ENCODE measurements at places on chromosomes 1 and 21. TPM values are rescaled to one million over a fixed set of nuclear protein-coding genes. Genes with fewer than 3 reads are reported as not detected.
A peak's percentile ranks its signal among the peaks of the same experiment; 100 is the strongest.

HSD3B2 gene
- not detected for total RNA-seq

PLPP3 gene
- total RNA-seq, result not detected

AADACL3 gene
- total RNA-seq, result not detected

OR2L5 gene
- not detected for total RNA-seq

C8B gene
- not detected for total RNA-seq

DENND2C gene
- total RNA-seq, result 0.90 TPM

MPZ gene
- 5.8 TPM for total RNA-seq

PEX14 gene
- total RNA-seq, result 17.6 TPM

OR10T2 gene
- total RNA-seq, result not detected

LCE1E gene
- not detected for total RNA-seq

ALG6 gene
- 18.8 TPM for total RNA-seq

RBM15 gene
- total RNA-seq, result 60.2 TPM

SMIM1 gene
- 2.5 TPM for total RNA-seq

VANGL1 gene
- total RNA-seq, result 4.4 TPM

- peak overlapping the region; percentile 73 for H3K4me3 ChIP-seq
- H3K36me3 ChIP-seq, result no peaks in the 10 kb centered on the region
- peaks cover 43% of the 10 kb centered on the region for H3K27me3 ChIP-seq
- H3K4me1 ChIP-seq, result peaks cover 24% of the 10 kb centered on the region
These were observed 31.6 kb upstream of the NFIA start for GRCh38 chr1:61050541-61051442.

DNA sequence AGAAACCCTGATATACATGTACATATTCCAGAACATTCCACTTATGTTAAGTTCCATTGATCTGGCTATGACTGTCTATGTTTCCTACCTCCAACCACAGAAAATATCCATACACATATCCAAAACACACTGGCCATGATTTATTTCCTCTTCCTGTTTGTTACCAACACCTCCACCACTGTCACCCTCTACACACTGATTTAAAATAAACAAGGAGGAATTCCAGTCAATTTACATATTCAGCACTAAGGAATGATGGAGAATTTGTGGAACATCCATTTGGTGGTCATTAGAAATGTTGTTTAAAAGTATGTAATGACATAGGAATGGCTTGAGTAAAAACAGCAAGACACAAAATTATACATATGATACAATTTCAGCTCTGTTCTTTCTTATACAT is 5.5 kb upstream of the STX6 start:
- no peak overlapping the region for H3K27ac ChIP-seq
- H3K4me1 ChIP-seq, result peaks cover 9% of the 10 kb centered on the region
- H3K27me3 ChIP-seq, result no peaks in the 10 kb centered on the region
- H3K36me3 ChIP-seq, result no peaks in the 10 kb centered on the region
- H3K4me3 ChIP-seq, result no peak overlapping the region
- no peak for DNase-seq

GRCh38 chr1:149978547-149979023 is 31.9 kb downstream of the OTUD7B start:
- no peaks in the 10 kb centered on the region for H3K27me3 ChIP-seq
- H3K4me1 ChIP-seq, result peaks cover 19% of the 10 kb centered on the region
- no peak for DNase-seq
- H3K27ac ChIP-seq, result no peak overlapping the region
- no peak overlapping the region for H3K4me3 ChIP-seq

- no peak for DNase-seq
- H3K4me1 ChIP-seq, result peaks cover 13% of the 10 kb centered on the region
- H3K4me3 ChIP-seq, result no peak overlapping the region
- H3K27ac ChIP-seq, result no peak overlapping the region
These were observed 165.3 kb downstream of the GALNT2 start for GRCh38 chr1:230232371-230232771.

DNA sequence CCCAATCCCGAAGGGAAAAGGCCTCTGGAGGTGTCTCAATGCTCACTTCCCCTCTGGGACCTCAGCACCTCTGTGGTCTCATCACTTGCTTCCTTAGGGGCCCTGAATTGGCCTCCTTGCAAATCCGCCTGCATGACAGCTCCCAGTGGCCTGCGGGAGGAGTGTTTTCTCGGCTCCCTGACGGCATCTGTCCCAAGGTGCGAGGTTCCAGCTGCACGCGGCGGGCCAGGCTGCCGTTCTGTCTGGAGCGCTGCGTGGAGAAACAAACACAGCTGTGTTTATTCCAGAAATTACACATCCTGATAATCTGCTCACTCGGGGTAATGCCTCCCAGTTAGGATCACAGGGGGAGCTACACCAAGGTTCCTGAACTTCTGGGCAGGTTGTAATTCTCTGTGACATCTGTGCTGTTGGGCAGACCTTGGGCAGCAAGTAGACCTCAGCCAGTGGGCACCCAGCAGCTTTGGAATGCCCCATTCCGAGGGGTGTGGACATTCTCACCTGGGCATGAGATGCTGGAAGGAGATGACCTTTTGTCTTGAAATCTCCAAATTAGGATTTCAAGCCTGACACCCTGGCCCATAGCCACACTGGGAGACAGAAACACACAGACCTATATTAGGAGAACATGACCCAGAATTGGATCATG is 18.2 kb downstream of the EPHB2 start:
- H3K36me3 ChIP-seq, result no peaks in the 10 kb centered on the region
- no peak for DNase-seq
- peaks cover 17% of the 10 kb centered on the region for H3K27me3 ChIP-seq
- H3K27ac ChIP-seq, result no peak overlapping the region
- H3K4me1 ChIP-seq, result no peaks in the 10 kb centered on the region

DNA sequence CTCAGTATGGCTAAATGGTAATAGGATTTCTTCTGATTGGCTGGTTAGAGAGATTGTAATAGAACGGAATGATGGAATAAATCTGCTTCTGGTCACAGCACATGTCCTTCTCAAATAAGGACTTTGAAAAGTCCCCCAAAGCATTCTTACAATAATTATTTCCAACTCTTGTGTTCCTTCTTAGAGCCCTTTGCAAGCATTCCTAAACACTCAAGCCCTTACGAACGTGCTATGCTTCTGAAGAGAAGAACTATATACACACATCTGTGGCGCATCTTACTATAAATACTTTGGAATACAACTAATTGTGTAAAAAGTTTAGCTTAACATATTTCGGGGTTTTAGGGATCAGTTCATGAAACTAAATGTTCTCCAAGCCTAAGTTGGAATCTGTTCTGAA is 25.6 kb downstream of the CLIC4 start:
- no peaks in the 10 kb centered on the region for H3K27me3 ChIP-seq
- no peak overlapping the region for H3K27ac ChIP-seq
- no peaks in the 10 kb centered on the region for H3K36me3 ChIP-seq
- no peak overlapping the region for H3K4me3 ChIP-seq
- DNase-seq, result no peak

- H3K4me1 ChIP-seq, result peaks cover 75% of the 10 kb centered on the region
- peaks cover 66% of the 10 kb centered on the region for H3K36me3 ChIP-seq
- H3K4me3 ChIP-seq, result no peak overlapping the region
- H3K27ac ChIP-seq, result peak overlapping the region; percentile 61
These were observed 15.6 kb downstream of the TPM3 start for GRCh38 chr1:154176337-154176736.

GRCh38 chr1:116532671-116533428 is 38.0 kb downstream of the CD58 start:
- H3K36me3 ChIP-seq, result peaks cover 52% of the 10 kb centered on the region
- H3K4me3 ChIP-seq, result no peak overlapping the region
- H3K27me3 ChIP-seq, result no peaks in the 10 kb centered on the region
- no peak overlapping the region for H3K27ac ChIP-seq
- peaks cover 20% of the 10 kb centered on the region for H3K4me1 ChIP-seq
- no peak for DNase-seq

GRCh38 chr21:46527801-46528200 is 69.1 kb downstream of the DIP2A start:
- H3K36me3 ChIP-seq, result peaks cover 12% of the 10 kb centered on the region
- peaks cover 4% of the 10 kb centered on the region for H3K4me1 ChIP-seq
- H3K27me3 ChIP-seq, result no peaks in the 10 kb centered on the region

DNA sequence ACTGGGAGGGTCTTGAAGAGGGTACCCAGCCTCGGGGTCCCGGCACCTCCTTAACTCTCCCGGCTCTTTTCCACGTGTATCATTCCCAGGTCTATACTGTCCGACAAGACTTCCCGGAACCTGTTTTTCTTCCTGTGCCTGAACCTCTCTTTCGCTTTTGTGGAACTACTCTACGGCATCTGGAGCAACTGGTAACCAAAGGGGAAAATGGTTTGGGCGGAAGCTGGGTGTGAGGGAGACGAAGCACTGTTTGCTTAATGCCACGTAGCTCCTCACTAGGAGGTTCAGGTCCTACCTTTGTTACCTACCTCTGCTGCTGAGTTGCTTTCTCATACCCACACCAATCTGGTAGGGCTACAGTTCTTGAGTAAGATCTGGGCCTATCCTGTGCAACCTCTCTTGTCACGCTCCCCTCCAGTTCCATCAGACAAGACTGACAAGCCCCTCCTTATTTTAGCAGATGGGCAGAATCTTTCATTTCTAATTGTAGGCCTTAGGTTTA is 642 bp downstream of the SLC30A7 start:
- H3K36me3 ChIP-seq, result peaks cover 41% of the 10 kb centered on the region
- DNase-seq, result peak; percentile 76
- H3K4me3 ChIP-seq, result peak overlapping the region; percentile 99
- peaks cover 46% of the 10 kb centered on the region for H3K4me1 ChIP-seq
- no peaks in the 10 kb centered on the region for H3K27me3 ChIP-seq

GRCh38 chr1:219689774-219690173 is 76.9 kb upstream of the ZC3H11B start:
- no peak overlapping the region for H3K4me3 ChIP-seq
- no peaks in the 10 kb centered on the region for H3K4me1 ChIP-seq
- no peak overlapping the region for H3K27ac ChIP-seq
- DNase-seq, result no peak

DNA sequence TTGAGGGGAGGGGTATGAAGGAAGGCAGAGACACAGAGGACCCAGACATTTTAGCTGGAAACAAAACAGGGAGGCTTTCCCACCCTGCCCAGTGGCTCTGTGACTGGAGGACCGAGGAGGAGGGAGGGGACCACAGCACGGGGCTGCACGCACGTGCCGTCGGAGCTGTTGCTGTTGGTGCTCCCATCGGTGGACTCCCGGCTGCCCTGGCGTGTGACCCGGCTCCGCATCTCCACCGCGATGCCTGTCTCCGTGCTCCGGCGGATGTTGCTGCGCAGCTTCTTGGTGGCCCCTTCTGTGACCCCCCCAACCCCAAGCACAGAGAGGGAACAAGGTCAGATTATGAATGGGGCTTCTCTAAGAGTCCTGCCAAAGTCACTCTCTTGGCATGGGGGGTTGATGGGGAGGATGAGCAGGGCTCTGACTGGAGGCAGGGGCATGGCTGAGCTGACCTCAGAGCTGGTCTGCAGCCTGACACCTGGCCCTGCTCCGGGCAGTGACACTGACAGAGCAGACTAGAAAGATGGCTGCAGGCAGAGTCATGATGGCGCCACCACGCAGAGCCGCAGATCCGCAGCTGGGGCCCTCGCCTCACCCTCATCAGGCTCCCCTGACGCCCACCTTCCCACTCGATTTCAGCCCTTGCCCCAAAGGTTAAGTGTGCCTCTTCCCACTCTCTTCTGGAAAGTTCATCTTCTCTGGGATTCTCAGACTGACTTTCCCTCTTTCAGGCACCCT is 29.6 kb downstream of the RIMS3 start:
- H3K27me3 ChIP-seq, result no peaks in the 10 kb centered on the region
- no peaks in the 10 kb centered on the region for H3K36me3 ChIP-seq
- peaks cover 12% of the 10 kb centered on the region for H3K4me1 ChIP-seq
- H3K27ac ChIP-seq, result no peak overlapping the region
- DNase-seq, result no peak
- H3K4me3 ChIP-seq, result no peak overlapping the region

Measured in activated CD4-positive, alpha-beta memory T cell treated with anti-CD3 and anti-CD28 coated beads for 36 hours (primary cell).